HFFc6 (cell line): ENCODE measurements at places on chromosomes 1 and 21. TPM values are rescaled to one million over a fixed set of nuclear protein-coding genes. Genes with fewer than 3 reads are reported as not detected.

DNA sequence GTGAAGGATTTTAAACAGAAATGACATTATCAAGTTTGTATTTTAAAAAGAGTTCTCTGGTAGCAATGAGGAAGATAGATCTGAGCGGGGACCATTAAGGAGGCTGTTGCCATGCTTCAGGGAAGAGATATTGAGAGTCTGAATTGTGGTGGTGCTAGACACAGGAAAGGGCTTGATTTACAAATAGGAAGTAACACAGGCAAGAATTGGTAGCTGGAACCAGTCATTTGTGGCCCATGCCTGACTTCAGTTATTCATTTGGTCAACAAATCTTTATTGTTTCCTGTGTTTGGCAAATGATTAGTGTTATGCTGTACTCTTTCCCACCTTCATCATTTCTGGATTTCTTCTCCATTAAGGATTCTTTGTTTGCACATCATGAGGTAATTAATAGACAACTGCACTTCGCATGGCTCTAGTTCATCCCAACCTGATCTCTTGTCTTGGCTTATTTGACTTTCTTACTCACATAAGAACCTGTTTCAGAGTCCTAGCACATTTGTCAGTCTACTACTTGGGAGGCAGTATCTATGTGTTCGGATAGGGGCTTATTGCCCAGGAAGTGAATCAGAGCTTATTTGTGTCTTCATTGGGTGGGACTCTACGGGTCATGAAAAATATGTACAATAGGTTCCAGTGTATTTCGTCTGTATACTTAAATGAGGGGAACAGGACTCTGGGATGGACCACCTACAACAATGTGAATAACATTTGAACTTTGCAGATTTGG lies 32.3 kb downstream of the EEIG2 start:
- no peak for DNase-seq

DNA sequence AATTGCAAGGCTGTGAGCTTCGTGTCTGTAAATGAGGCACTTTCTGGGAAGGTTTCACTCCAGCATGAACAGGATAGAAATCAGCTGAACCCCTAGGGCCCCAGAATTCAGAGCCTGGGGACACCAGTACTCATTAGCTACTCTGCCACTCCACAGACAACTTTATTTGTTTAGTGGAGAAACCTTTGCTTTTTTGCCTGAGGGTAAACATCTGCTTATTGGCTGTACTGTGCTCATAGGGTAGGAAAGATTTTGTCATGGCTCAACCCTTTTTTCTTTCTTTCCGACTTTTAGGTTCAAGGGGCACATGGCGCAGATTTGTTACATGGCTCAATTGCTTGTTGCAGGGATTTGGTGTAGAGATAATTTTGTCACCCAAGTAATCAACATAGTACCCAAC lies 138.4 kb upstream of the BACE2 start:
- DNase-seq: no peak

- DNase-seq: peak; percentile 25
Measured at GRCh38 chr21:28827422-28827821, 165.3 kb downstream of the LTN1 start.

DNA sequence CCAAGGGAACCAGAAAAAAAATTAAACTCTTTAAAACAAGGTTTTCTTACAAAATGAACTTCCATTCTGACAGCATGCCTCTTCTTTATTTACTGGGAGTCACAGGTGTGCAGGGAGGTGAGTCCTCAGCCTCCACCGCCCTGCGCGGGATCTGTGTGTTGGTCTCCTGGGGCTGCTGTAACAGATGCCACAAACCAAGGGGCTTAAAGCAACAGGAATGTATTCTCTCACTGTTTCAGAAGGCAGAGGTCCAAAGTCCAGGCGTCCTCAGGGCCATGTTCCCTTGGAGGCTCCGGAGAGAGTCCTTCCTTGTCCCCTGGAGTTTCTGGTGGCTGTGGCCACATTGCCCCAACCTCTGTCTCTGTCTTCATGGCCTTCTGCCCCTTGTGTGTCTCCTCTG lies 123.6 kb upstream of the C1orf174 start:
- DNase-seq: no peak

TRIM67 gene
- not detected in 3 replicates for total RNA-seq

DNA sequence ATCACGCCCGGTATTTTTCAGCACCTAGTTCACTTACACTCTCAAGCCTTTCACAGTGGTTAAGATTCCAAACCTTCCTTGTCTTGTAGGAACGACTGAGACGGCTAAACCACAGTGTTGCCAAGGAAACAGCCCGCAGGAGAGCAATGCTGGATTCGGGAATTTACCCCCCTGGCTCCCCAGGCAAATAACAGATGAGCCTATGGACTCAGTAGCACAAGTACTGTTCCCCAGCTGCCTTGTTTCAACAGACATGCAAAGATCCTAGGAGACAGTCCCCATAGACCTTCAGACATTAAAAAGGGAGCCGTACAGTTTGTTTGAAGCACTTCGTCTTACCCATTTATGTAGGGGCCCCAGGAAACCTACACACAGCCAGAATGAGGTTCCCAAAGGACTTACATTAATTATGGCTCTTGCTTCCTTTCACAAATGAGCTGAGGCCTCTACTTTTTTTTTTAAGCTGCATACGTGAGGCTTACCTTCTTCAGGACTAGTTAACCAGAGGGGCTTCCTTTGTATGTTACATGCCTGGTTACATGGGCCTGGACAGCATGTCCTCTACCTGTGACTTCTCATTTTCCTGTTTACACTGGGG lies 2.7 kb downstream of the SNAPIN start:
- no peak for DNase-seq

DNA sequence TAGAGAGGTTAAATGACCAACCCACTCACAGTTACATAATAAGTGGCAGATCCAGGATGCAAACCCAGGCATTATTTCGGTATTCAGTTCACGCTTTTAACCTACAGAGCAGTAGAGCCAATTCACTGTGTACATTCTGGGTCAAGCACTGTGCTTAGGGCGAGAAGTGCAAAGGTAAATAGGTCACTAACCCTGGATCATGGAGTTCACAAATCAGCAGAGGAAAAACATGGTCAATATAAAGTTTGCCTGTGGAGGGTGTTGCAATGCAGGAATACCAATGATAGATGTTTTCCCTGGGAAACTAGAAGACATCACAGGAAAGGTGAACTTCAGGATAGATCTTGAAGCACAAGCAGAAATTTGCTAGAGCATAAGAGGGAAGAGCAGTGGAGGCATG lies 253.4 kb upstream of the NFIA start:
- no peak for DNase-seq

BLACAT1 gene
- total RNA-seq: not detected in 3 replicates

DNA sequence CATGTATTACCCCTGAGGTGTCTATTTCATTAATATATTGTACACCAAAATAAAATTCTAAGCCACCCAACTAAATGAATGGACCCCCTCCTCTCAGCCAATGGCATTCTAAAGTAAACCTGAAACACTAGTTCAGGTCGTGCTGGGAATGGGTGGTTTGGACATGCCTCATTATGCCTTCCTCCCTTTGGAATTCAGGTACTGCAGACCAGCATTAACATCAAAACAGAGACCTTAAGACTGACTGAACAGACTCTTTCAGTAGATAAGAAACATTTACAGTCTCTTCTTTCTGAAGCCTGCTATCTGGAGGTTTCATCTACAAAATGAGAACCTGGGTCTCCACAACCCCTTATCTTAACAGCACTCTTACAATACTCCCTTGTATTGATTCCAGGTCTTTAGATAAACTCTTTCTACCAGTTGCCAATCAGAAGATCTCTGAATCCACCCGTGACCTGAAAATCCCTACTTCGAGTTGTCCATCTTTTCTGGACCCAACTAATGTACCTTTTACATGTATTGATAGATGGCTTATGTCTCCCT lies 93.6 kb downstream of the PKN2 start:
- no peak for DNase-seq

DNA sequence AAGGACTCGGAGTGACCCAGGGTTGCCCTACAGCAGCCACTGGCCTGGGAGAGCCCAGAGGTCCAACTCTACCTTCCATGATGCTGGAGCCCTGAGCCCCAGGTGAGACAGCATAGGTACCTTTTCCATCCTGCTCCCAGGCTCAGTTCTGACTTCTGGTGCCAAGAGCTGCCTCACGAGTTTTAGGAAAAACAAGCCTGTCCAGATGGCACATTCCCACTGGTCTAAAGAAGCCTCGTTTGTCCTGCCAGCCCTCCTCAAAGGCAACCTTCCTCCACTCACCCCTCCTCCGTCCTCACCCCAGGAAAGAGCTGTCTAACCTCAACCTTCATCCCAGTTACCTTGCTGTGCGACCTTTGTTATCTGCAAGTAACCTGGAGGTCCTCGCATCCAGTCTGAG lies 53.5 kb upstream of the PRELP start:
- no peak for DNase-seq

- DNase-seq: no peak
Measured at GRCh38 chr1:159908031-159908940, 8.3 kb upstream of the CFAP45 start.

FCRL4 gene
- total RNA-seq: not detected in 3 replicates

DNA sequence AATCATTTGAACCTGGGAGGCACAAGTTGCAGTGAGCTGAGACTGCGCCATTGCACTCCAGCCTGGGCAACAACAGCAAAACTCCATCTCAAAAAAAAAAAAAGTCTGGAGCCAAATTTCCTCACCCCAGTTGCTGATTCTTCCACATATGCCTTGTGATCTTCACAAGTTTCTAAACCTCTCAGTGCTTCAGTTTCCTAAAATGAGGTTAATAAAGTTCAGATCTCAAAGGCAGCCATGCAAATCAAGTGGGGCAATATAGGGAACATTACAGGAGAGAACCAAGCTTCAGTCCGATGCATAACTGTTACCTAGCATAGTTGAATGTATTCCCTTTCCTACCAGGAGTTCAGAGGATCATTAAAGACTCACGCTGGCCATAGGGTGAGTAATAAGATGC lies 4.8 kb downstream of the ITLN1 start:
- no peak for DNase-seq

GRCh38 chr1:41861535-41862383 lies 57.0 kb downstream of the HIVEP3 start:
- DNase-seq: no peak

GRCh38 chr1:60535713-60536112 lies 462.1 kb upstream of the C1orf87 start:
- DNase-seq: no peak

DNA sequence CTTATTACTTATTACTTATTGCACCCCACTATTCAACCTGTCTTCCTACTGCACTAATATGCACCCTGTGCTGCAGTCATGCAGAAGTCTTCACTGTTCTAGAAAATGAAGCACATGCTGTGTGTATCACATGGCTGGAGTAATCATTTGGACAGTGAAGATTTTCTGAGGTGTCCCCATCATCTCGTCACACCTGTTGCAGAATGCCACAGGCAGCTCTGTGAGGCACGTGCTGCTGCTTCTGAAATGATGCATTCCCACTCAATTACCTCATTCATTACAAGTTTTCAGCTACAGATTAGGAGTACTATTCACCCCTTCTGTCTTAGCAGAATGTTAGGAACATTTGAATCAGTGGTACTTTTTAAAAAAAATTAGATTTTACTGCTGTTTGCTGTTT lies 325.7 kb upstream of the ST6GALNAC5 start:
- no peak for DNase-seq

DNA sequence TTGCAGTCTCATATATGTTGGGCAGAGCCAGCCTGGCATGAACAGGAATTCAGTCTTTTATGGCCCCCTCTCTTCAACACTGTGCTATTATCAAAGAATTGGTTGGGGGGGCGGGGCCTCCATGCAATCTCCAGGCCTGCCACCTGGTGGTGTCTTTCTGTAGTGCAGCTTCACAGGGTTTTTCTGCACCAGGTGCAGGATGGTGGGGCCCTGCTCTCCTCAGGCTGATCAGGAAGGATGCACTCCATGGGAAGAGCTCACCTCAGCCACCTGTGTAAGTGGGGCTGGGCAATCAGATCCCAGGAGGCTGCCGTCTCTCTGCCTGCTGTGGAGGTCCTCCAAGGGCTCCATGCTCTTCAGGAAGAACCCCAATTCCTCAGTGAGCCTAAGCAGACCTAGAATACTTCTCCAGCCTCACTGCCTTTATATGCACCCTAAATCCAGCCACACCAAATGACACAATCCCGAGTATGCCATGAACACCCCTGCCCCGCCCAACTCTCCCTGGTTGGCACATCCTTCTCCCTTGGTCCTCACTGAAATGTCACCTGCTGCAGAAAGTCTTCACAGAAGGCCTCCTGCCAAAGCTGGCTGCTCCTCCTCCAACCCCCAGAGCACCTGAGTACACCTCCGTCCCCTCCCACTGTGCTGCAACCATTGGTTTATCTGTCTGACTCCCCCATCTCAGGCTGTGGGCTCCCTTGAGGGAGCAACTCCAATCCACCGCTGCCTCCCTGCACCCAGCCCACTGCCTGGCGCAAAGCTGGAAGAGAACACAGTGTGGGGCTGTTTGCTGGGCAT lies 16.5 kb downstream of the STK40 start:
- peak; percentile 56 for DNase-seq

DNA sequence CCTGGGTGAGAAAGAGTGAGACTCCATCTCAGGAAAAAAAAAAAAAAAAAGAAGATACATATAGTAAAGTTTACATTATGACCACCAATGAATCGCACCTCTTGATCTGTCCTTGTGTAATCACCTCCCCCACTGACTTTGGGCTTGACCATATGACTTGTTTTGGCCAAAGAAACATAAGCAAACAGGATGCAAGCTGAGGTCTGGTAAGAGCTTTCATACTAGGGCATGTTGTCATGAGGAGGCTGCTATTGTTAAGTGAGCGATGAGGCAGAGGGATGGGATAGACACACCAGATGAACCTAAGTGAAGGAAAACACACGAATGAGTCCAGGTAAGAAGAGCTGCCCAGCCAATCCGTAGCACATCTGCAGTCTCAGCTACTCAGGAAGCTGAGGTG lies 10.7 kb downstream of the ENAH start:
- DNase-seq: no peak

DNA sequence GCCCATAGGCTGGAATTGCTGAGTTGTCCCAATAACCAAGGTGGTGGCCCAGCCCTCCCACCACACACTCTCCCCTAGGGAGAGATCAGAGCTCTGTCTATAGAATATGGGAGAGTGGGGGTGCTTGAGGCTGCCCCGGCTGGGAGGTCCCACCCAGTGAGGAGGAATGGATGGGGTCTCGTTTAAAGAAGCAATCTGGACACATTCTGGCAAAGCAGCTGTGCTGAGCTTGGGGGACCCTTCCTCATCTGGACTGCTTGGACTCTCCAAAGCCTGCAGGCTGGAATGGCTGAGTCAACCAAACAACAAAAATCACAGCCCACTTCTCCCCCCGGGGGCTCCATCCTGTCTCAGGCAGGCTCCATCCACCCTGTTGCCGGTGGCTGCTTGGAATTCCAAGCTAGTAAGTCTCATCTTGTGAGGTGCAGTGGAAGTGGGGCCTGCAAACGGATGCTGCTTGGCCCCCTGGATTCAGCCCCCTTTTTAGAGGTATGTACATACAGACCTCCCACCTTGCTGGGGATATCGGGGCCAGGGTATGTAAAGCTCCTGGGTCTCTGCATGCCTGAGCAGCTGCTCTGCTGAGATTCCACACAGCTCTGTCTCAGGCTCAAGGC lies 67.1 kb upstream of the FAM78B start:
- DNase-seq: no peak

GRCh38 chr1:233904633-233905415 lies at the start of gene SLC35F3:
Gene SLC35F3, plus strand, starts transcription at chr1:233904676.
- no peak for DNase-seq

KCNJ6 gene
- not detected in 2 replicates for total RNA-seq
